ENCODE measurements at places on chromosomes 13 and 19.

DNA sequence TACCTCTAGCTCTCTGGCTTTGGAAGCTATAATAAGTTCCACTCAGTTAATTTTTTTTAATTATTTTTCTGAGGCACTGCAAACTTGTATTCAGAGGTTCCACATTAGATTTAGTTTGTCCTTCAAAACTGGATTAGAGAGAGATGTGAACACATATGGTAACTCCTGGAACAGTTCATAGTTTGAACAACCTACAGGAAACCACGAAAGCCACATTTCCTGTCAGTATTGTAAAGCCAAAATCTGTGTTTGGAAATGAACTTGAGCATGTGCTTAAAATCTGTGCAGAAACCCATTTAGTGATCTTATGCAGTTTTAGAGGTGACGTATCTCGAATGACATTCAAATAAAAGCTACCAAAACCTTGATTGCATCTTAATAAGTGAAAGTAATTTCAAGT lies 1952.0 kb downstream of the OLFM4 start:
- DNase-seq, result peak; percentile 2

- no peak for DNase-seq
Measured at GRCh38 chr13:113110048-113110851, 4.7 kb downstream of the F7 start.

DNA sequence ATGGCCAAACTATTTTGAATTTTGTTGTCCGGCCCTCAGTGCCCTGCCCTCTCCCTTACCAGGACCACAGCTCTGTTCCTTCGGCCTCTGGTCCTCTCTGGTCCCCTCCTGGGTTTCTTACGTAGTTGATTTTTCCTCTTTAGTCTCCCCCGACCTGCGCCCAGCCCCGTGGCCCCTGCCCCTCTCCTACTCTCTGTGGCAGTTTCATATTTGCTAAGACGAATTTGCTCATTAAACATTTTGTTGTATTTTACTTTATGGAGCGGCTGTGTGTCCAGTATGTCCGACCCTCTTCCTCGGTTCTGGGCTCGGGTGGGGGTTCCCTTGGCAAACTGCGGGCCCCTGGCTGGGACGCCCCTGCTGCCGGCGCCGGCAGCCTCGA lies 576 bp upstream of the EPN1 start:
- DNase-seq, result no peak

DNA sequence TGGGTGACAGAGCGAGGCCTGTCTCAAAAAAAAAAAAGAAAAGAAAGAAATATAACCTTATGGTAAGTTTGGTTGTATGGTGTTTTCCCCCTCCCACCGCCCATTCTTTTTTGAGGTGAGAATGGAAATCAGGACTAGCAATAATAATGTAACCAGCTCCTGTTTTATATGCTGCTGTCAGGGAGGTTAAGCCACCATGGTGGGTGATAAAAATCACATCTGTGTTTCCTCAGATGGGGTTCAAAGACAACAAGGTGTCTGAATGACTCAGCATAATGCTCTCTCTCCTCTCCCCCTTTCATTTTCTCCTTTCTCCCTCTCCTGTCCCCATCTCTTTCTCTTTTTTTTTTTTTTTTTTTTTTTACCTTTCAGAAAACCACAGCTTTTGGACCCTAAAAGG lies 28.3 kb upstream of the GARRE1 start:
- DNase-seq, result no peak

DNA sequence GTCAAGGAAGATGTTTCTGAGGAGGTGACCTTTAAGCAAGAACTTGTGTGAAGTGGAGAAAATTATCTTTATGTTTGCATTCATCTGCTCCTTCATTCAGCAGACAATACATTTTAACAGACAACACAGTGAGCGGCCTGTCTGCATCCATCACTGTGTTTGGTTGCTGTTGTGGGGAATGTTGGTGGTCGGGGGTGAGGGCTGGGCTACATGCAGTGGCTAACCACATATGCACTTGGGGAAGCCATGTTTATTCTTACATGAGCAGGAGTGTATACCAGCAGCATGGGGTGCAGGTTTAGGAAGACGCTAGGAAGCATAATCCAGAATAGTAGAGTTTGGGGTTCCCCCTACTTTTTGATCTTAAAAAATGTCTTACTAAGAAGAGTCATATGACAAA lies 66.4 kb downstream of the DHRS12 start:
- peak; percentile 16 for DNase-seq

DNA sequence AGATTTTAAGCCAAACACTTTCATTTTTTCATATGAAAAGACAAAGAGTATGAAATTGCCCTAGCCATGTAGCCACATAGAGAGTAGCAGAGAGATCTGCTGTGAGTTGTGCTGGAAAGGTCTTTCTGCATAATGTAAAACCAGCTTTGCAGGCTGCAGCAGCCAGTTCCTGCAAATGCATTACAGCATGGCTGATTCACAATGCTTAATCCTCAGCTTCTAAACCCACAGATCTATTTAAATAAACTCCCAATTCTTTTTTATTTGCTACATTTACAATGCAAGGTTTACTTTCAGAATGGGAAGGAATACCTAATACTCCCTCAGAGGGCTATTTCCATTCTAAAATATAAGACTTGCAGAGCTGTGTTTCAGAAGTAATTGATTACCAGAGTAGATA lies 185.6 kb upstream of the STARD13 start:
- DNase-seq, result no peak

DNA sequence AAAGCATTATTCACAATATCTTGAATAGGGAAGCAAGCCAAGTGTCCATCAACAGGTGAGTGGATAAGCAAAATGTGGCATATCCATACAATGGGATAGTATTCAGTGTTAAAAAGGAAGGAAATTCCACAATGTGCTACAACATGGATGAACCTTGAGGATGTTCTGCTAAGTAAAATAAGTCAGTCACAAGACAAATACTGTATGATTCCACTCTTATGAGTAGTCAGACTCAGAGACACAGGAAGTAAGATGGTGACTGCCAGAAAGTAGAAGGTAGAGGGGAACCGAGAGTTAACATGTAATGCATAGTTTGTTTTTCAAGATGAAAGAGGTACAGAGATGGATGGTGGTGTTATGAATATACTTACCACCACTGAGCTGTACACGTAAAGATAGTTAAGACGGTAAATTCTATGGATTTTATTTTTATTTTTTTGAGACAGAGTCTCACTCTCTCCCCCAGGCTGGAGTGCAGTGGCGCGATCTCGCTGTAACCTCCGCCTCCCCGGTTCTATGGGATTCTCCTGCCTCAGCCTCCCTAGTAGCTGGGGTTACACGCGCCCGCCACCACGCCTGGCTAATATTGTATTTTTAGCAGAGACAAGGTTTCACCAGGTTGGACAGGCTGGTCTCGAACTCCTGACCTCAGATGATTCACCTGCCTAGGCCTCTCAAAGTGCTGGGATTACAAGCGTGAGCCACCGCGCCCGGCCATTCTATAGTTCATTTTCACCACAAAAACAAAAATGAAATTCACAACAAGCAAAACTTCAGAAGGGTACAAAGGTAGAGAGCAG lies 1.0 kb upstream of the CHAMP1 start:
- DNase-seq, result peak; percentile 20

GRCh38 chr13:38624822-38625221 lies 62.1 kb upstream of the FREM2 start:
- DNase-seq, result no peak

GRCh38 chr13:61880578-61881283 lies 465.1 kb upstream of the PCDH20 start:
- DNase-seq, result peak; percentile 61

DNA sequence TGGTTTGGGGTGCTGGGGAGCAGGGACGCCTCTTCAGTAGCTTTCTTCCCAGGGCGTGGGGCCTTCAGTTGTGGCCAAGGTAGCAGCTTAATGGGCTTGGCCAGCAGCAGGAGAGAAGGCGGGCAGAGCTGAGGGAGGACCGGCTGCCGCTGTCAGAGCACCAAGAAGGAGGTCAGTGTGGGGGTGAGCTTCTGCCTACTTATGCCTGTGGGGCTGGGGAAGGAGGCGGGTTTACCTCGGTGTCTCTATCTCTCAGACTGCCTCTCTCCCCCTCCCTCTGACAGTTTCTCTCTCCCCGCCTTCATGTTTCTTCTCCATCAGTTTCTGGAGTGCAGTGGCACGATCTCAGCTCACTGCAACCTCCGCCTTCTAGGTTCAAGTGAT lies at the start of gene CAPN12:
CAPN12 (minus strand) TSS at position 177 of the 384 bp plus-strand sequence. CDS start 309 bp downstream, outside the sequence.
- DNase-seq, result no peak

DNA sequence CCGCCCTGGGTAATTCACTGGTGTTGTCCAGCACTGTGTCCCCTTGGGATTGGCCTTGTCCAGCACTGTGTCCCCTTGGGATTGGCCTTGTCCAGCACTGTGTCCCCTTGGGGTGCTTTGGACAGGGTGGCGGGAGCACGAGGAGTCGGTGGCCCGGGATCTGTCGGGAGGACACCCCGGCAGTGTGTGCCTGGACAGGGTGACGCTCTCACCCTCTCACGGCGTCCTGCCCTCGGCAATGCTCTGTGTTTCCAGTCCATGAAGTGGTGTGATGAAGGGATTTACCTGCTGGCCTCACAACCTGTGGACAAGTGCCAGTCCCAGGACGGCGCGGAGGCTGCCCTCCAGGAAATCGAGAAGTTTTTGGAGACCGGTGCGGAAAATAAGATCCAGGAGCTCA lies 29.9 kb upstream of the F7 start:
- DNase-seq, result no peak

- DNase-seq, result no peak
Measured at GRCh38 chr19:3080286-3080685, 13.9 kb upstream of the GNA11 start.

DNA sequence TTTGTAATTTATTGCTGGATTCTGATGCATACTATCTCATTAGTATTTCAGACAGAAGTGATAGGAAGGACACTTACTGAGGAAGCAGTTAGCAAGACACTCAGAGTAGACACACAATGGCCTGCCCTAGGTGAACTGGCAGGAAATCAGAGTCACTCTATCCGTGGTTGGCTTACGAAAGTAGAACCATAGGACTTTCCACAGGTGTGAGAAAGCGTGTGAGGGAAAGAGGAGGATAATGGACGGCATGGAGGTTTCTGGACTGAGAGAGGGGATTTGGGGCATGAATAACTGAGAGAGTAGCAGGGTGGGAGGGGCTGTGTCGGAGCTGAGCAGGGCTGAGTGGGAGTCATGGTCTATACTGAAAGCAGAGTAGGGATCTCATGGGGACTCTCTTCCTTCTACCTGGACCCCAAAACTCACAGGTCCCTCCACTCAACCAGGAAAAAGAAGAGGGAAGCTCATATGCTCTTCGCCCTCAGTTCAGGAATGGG lies 18.7 kb upstream of the EID2 start:
- DNase-seq, result no peak

DNA sequence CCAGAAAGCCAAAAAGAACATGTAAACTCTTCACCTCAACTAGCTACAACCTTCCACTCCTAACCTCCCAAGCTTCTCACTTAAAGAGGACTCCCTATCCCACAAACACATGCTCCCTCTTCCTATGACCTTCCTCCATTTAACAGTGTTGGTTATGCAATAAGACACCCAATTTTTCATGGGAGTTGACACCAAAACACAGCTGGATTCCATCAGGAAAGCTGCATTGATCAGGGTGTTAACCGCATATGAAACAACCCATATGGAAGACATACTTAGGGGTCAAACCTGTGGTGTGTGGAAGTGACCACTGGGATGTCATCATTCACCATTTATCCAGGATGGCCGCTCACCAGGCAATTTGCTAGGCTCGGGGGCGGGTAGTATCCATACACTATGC lies 21.9 kb downstream of the ZNF473 start:
- no peak for DNase-seq

- DNase-seq, result no peak
Measured at GRCh38 chr19:15340086-15340485, 7.7 kb upstream of the BRD4 start.

- peak; percentile 60 for DNase-seq
Measured at GRCh38 chr19:1270213-1270853, 1.2 kb downstream of the CIRBP start.

GRCh38 chr13:33292712-33293111 lies 7.2 kb upstream of the STARD13 start:
- no peak for DNase-seq

- DNase-seq, result no peak
Measured at GRCh38 chr13:96850538-96851145, 143.6 kb downstream of the OXGR1 start.

GRCh38 chr19:1650650-1651567 lies 1.5 kb downstream of the TCF3 start:
- peak; percentile 82 for DNase-seq

- no peak for DNase-seq
Measured at GRCh38 chr19:30390356-30390988, 18.3 kb downstream of the ZNF536 start.

DNA sequence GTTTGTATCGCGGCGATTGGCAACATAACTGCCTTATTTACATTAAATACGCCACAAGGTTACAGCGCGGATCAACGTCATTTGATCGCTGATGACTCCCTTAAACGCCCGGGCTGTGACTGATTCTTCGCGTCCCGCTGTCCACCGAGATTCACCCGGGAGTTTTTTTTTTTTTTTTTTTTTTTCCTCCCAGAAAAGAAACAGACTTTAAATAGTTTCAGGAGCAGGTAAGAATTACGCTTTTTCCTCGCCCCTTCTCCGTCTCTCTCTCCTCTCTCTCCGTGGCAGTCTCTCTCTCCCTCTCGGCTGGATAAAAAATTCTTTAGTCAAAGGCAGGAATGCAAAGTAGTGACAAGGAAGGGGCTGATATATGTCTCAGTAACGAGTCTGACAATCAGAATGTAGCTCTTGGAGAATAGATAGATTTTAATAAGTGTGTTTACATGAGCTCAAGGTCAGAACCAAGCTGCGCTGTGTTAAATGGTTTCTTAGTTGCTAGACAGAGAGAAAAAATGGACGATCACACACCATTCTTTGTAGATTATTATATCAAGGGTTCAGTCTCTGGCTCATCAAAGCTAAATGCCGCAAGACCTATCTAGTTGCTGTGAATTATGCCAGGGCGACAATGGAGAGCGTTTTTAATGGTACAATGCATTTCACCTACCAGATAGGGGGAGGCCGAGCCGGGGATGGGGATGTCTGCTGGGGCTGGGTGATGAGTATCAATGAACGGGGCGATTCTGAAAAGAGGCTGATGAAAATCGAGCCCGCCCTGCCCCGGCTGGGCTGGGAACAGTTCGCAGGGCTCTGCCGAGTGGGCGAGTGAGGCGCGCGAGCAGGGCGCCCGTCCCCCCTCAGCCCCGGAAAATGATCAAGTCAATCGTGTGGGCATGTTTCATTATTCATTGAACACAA lies 147.2 kb upstream of the ZNF536 start:
- DNase-seq, result peak; percentile 24

- no peak for DNase-seq
Measured at GRCh38 chr13:102651392-102651791, 43.5 kb downstream of the METTL21C start.

- no peak for DNase-seq
Measured at GRCh38 chr19:9353011-9353410, 9.8 kb upstream of the ZNF177 start.

DNA sequence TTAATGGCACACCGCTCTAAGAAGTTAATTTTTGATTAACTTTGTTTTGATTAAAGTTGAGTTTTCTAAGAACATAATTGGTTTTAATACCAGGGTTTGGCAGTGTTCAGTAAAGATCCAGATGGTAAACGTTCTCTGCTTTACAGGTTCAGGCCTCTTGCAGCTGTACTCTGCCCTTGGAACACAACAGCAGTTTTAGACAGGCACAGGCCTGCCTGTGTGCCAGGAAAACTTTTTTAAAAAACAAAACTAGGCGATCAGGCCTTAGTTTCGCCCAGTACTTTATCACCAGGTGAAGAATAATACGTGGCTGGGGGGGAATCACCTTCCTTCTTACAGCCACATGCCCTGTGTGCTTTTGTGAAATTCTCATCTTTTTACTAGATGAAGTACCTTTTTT lies 38.0 kb upstream of the TEX29 start:
- no peak for DNase-seq

All from hematopoietic multipotent progenitor cell treated with erythropoietin and hydrocortisone succinate and interleukin-3 and kit ligand, for 4 days (in vitro differentiated cells).